ENCODE measurements at places on chromosomes 7 and 10. TPM values are rescaled to one million over a fixed set of nuclear protein-coding genes. Genes with fewer than 3 reads are reported as not detected.

DNA sequence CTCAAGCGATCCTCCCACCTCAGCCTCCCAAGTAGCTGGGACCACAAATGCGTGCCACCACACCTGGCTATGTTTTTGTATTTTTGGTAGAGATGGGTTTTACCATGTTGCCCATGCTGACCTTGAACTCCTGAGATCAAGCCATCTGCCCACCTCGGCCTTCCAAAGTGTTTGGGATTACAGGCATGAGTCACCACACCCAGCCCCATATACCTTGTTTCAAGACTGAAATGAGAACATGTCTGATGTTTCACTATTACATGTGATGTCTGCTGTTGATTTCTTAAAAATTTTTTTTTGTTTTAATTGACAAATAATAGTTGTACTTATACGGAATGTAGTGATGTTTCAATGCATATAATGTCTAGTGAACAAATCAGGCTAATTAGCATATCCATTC lies 14.5 kb downstream of the KLHL7 start:
- DNase-seq: no peak

The VAX1 gene
- not detected for total RNA-seq

The ZNF25 gene
- total RNA-seq: 5.0 TPM

- no peak for DNase-seq
Measured at GRCh38 chr7:2269991-2270460, 28.0 kb downstream of the NUDT1 start.

- peak; percentile 98 for DNase-seq
Measured at GRCh38 chr7:148932-149790, 43.2 kb upstream of the FAM20C start.

DNA sequence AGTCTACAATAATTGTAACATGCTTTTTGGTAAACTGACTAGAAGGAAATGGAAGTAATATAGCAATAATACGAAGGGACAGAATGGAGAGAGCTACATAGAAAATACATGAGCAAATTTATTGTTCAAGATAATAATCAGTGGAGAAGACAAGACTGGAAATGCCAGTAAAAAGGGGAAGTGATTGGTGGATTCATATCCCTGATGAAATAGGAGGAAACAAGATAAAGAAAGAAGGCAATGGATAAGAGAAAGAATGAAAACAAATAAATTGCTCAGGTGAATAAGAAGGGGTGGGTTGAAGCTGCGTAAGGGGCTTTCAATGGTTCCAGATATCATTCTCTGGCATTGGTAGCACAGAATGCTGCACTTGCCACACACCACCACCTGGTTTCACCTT lies 135.9 kb downstream of the LRRN3 start:
- DNase-seq: no peak

The ZNF727 gene
- total RNA-seq: not detected

DNA sequence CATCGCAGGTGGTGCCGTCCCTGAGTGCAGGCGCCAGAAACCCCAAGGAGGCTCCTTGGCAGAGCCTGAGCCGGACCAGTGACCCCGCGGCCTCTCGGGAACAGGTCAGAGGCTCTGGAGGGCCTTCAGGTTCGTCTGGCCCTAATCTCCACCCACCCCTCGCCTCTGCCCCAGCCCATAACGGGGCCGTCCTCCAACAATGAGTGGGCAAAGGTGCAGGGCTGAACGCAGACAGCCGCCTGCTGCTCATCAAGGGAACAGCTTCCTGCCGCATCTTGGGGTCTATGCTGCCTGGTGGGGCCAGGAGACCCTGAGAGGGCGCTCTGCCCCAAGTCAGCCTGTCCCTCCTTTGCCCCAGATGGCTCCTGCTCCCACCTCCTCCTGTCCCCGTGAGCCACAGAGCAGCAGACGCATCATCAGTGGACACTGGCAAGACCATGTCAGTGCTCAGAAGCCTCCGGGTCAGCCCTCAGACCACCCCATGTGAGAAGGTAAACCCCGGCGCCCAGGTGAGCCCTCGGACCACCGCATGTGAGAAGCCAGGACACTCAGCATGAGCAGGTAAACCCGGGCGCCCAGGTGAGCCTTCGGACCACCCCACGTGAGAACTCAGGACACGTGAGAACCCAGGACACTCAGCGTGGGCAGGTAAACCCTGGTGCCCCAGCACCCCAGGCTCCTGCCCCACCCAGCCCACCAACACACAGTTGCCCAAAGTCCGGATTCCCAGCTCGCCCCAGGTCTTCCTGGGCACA lies 142.0 kb downstream of the PTPRN2 start:
- no peak for DNase-seq

DNA sequence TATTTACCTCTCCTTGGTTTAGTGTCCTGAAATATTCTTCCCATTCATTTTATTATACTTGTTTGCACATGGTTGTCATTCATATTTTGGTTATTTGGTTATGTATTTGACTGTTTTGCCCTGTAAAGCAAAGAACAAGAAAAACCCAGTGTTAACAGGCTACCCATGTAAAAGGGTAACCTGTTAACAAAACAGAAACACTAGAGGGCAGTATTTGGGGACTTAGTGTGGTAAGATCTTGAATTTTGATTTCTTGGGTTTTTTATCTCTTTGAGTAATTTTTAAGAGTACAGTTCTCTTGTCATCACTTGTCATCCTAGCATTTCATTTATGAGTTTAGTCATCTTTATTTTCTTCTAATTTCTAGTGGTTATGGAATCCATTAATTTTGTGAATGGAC lies 51.3 kb downstream of the POLL start:
- DNase-seq: no peak

DNA sequence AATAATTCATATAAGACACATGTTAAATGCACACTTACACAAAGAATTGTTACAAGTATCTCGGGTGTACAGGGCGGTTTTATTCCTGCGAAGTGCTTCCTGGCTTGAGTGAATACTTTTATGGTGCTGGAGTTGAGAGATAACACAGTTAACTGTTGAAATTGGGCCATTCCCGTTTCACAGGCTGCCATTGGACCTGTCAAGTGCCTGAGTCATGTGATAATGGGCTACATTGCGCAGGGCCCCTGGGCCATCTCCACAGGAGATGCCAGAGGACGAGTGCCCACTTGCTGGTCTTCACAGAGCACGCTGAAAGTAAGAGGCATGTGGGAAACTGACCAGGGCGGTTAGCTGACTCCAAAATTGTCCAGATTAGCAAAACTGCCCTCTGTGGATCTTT lies 4.8 kb downstream of the FBH1 start:
- DNase-seq: no peak

The CYP2C18 gene
- total RNA-seq: not detected

The SAMD9 gene
- total RNA-seq: 51.0 TPM

The PCGF5 gene
- 46.2 TPM for total RNA-seq

DNA sequence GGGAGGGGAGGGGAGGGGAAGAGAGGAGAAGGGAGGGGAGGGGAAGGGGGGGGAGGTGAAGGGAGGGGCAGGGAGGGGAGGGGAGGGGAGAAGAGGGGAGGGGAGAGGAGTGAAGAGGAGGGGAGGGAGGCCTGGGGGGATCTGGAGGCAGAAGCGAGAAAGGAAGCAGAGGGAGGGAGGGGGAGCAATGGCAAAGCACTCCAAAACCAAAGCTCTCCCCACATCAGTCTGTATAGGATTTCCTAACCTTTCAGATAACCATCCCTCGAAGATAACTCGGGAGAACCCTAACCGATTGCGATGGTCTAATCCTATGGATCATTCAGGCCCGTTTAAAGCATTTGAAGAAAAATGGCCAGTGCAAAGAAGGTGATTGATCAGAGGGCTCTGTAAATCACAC lies 19.0 kb downstream of the EBF3 start:
- no peak for DNase-seq

The VPS37D gene
- 0.26 TPM for total RNA-seq

DNA sequence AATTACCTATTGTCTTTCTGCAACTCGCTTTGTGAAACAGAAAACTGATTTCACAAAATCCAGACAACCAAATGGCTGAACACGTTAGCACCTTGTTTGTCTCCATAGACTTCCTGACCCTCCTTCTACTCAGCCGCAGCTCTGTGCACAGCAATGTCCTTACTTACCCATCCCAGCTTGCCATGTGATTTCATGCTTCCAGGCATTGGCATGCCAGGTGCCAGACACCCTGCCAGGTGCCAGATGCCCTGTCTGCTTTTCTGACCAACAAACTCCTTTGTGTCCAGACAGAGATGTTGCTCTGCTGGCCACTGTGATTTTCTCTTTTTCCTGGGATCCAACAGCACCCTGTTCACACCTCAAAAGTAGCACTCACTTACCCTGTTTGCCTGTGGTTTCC lies 16.1 kb upstream of the FAM170B start:
- DNase-seq: no peak

The PSTK gene
- total RNA-seq: 3.2 TPM

- DNase-seq: no peak
Measured at GRCh38 chr10:77552252-77552651, 85.4 kb downstream of the KCNMA1 start.

DNA sequence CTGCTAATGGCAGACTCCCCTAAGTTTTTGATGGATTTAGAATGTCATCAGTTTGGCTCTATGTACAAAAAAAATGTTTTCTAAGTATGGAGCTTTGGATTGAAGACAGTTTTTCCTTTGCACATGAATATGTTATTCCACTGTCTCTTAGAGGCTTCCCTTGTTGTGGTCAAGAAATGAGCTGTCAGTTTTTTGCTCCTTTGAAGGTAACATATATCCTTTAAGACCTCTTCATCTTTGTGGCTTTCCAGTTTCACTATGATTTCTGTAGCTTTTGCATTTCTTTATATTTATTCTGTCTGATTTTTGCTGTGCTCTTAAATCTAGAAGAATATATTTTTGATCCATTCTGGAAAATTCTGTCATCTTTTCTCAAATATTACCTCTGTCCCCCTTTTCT lies 15.8 kb upstream of the ODAD2 start:
- no peak for DNase-seq

GRCh38 chr7:24769014-24769830 lies 12.0 kb upstream of the GSDME start:
- peak; percentile 32 for DNase-seq

- DNase-seq: no peak
Measured at GRCh38 chr7:81367326-81367931, 402.4 kb downstream of the HGF start.

DNA sequence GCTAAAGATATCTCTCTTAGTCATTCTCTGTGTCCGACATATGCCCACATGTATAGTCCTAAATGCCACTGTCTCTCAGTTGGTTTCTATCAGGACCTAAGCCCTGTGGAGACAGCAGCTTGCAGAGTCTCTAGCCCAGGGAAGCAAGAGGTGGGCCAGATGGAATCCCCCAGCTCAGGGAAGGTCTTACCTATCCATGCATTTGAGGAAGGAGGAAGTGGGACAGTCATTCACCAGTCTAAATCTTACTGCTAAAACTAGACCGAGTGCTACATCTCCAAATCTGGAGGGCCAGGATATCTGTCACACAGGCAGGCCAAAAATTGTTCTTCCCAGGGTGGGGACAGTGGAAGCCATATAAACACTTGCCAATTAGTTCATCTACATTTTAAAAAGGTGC lies 26.4 kb upstream of the HERPUD2 start:
- no peak for DNase-seq

GRCh38 chr7:70833726-70834125 lies 298.2 kb upstream of the GALNT17 start:
- no peak for DNase-seq

DNA sequence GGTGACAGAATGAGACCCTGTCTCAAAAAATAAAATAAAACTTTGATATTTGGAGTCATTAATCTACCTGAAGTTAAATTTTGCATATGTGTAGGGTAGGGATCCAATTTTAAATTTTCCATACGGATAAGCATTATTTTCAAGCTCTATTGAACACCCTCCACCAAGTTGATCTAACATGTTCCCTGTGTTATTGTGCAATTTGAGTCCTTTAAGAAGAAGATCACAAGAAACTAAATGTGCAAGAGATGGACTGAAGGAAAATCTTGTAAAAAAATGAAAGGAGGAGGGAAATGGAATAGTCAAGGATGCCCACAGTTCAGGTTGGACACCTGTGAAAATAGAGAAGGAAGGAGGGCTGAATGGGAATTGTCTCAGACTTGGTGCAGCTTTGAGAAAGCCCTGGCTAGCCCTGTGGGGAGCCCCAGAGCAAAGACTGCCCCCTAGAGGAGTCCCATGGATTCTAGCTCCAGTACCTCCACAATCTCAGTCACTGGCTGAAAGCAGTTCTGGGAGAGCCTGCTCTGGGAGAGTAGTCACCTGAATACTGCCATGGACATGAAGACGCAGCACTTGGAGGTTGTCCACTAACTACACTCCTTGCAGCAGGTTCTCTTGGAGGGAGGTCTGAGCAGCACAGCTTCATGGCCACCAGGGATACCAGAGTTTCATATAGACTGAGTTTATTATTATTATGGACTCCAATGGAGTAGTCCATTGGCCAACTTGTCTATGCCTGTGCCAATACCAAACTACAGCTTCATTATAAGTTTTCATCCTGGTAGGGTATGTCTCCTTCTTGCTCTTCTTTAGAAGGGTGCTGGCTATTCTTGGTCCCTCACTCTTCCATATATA lies 5.7 kb upstream of the TIAL1 start:
- DNase-seq: peak; percentile 66

GRCh38 chr10:31677195-31678138 lies 251.2 kb downstream of the ARHGAP12 start:
- DNase-seq: no peak

The DLX5 gene
- not detected for total RNA-seq

- DNase-seq: no peak
Measured at GRCh38 chr10:30436671-30437030, 2.7 kb downstream of the MAP3K8 start.

DNA sequence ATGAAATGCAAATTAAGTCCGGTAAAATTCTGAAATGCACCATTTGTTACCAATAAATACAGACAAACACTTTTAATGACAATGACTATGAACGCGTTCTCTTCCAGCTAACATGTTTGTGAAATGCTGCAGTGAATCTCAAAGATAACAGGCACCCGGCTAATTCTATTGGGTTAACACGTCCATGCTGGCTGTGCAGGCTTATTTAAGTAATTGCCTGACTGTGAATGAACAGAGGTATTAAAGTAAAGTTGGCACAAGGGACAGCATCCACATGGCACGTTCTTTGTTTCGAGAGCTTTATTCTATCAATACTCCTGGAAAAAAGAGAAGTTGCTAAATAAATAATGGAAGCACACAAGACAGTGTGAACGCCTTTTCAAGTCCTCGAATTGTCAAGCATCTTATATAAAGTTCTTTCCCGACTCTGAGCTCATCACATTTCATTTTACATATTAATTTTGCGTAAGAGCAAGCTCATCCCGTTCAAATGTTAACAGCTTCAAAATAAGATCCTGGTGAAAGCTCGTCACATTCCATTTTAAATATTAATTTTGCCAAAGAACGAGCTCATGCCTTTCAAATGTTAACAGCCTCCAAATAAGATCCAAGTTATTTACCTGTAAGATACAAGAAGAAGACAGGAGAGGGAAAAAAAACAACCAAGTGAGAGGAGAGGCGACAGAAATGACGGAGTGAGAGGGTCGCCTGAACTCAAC lies 111.3 kb upstream of the RHEB start:
- no peak for DNase-seq

GRCh38 chr7:3578399-3578798 lies 277.3 kb downstream of the SDK1 start:
- DNase-seq: no peak

GRCh38 chr10:1544209-1544673 lies 193.1 kb downstream of the ADARB2 start:
- DNase-seq: no peak

The AGMO gene
- total RNA-seq: not detected

GRCh38 chr7:30923774-30924413 lies 12.2 kb downstream of the AQP1 start:
- no peak for DNase-seq

The ANKRD22 gene
- not detected for total RNA-seq

Data from activated CD8-positive, alpha-beta T cell treated with anti-CD3 and anti-CD28 coated beads, Interleukin-2, amount 10 ng/mL, durations not matched to agents 7 days and 5 days (primary cell).